ENCODE measurements at places on chromosomes 4 and X.

GRCh38 chrX:78796916-78797315 is 49.4 kb downstream of the LPAR4 start:
- no peak for DNase-seq

DNA sequence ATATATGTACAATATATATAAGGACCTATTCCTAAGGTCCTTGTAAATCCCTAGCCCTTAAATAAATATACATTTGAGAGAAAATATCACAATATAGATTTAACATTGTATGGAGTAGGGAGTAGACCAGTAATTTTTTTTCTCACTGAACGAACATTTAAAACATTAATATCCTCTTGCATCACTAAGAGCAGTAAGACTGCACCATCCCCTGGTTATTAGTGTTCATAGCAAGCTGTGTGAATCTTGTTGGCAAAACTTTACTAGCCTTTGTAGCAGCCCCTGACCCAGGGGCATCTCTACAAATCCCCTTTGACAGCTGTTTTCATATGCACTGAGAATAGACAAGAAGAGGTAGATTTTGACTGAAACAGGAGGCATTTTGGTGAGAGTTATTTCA is 146.5 kb downstream of the IL1RAPL2 start:
- DNase-seq, result no peak

GRCh38 chrX:146456058-146456457 is 353.5 kb upstream of the CXorf51B start:
- DNase-seq, result no peak

DNA sequence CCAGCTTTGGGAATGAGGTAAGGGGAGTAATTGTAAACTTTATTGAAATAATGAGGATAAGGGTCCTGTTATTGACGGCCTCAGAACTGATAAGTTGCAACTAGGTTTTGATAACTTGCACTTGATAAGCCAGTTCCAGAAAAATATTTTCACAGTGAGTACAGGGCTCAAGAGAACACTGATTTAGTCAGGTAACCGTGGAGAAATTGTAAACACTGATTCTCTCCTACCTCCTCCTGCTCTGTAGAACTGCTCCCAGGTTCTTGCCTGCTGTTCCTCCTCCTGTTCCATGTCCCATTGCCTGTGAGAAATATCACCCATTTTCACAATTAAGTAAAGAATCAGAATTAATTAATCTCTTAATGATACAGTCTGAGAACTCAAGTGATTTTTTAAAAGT is 55.0 kb upstream of the CXXC4 start:
- no peak for DNase-seq

Data from activated CD4-positive, alpha-beta T cell treated with anti-CD3 and anti-CD28 coated beads for 24 hours (primary cell).